ENCODE measurements at places on chromosomes 6 and 20.

DNA sequence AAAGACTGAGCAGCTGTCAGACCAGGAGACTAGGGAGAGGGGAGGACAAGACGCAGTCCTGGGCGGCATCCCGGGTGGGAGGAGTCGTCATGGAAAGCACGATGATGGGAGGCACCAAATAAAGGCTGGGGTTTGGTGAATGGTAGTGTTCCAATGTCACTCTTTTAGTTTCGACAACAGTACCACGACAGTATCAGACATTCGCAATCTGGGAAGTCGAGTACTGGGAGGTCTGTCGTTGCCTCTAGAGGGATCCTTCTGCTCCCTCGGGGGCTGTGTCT, 32.1 kb downstream of the PSMG4 start:
- DNase-seq: no peak

DNA sequence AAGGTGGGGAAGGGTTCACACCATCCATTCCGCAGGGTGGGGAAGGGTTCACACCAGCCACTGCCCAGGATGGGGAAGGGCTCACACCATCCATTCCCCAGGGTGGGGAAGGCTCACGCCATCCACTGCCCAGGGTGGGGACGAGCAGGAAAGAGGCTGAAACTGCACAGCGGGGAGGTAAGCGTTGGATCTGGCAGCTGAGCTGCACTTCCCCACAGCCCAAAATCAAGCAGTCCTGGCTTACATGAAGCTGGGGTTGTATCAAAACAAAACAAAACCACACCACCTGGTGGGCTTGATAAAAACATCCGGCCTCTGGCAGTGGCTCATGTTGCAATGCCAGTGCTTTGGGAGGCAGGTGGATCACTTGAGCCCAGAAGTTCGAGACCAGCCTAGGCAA, 268.5 kb downstream of the TAF4 start:
- peak; percentile 3 for DNase-seq

- DNase-seq: no peak
These were observed 22.1 kb downstream of the SNHG17 start for GRCh38 chr20:38412877-38413577.

DNA sequence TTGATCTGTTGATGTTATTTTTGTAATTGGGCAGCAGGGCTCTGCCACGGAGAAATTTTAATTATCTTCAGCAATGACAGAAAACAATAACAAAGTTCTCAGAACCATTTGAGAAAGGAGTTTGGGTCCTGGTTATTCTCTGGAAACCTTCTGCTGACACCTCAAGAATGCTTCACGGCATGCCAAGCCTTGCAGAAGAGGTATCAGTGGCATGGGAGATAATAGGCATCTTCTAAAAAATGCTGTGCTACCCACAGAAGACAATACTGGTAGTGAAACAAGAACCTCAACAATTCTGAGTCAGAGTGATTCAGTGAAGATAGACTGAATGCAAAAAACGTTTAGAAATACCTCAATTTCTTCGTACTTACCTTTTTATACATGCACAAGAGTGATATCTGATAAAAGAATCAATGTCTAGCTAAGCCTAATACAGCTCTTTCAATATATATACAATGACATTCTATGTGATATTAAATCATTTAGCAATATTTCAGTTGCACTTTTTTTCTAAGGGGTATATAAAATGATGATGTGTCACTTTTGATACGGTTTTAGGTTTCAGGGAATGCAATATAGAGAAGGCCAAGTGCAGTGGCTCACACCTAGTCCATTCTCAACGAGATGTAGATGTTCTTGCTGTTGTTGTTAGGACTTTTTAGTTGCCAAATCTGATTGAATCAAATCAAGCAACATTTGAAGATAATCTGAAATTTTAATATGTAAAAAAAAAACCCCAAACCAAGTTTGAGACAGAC, 110.4 kb upstream of the COL21A1 start:
- no peak for DNase-seq

GRCh38 chr6:75368151-75368779, 83.7 kb upstream of the TMEM30A start:
- no peak for DNase-seq

- DNase-seq: no peak
These were observed 210.4 kb downstream of the ANKRD60 start for GRCh38 chr20:58017970-58018530.

- DNase-seq: no peak
These were observed 626.5 kb upstream of the MAP3K7 start for GRCh38 chr6:91213229-91213901.

DNA sequence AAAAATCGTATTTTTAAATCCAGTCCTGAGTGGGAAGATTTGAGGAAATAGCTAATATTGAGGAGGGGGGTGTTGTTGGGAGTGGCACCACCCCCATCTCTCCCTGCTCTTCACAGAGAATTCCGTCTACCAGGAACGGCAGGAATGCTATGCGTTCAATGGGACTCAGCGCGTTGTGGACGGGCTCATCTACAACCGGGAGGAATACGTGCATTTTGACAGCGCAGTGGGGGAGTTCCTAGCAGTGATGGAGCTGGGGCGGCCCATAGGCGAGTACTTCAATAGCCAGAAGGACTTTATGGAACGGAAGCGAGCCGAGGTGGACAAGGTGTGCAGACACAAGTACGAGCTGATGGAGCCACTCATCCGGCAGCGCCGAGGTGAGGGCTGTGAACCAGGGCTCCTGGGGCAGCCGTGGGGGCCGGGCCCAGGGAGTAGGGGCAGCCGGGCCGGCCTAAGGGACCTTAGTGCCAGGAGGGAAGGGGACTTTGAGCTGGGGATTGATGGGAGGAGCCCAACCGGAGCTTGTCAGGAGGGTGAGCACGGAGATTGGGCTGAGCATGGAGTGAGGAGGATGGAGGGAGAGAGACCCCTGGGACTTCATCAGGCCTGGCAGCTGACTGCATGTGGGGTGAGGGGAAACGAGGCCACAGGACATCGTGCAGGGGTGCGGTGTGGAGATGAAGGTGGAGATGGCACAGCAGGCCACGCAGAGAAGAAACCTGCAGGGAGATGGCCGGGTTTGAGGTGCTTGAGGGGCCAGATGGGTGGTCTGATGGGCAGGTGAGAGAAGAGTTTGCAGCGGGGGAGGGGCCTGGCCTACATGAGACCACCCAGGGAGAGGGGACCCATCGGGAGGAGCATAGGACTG, 41.3 kb downstream of the HLA-DPB1 start:
- DNase-seq: peak; percentile 75

- no peak for DNase-seq
These were observed 232.3 kb downstream of the NFATC2 start for GRCh38 chr20:51310216-51310615.

DNA sequence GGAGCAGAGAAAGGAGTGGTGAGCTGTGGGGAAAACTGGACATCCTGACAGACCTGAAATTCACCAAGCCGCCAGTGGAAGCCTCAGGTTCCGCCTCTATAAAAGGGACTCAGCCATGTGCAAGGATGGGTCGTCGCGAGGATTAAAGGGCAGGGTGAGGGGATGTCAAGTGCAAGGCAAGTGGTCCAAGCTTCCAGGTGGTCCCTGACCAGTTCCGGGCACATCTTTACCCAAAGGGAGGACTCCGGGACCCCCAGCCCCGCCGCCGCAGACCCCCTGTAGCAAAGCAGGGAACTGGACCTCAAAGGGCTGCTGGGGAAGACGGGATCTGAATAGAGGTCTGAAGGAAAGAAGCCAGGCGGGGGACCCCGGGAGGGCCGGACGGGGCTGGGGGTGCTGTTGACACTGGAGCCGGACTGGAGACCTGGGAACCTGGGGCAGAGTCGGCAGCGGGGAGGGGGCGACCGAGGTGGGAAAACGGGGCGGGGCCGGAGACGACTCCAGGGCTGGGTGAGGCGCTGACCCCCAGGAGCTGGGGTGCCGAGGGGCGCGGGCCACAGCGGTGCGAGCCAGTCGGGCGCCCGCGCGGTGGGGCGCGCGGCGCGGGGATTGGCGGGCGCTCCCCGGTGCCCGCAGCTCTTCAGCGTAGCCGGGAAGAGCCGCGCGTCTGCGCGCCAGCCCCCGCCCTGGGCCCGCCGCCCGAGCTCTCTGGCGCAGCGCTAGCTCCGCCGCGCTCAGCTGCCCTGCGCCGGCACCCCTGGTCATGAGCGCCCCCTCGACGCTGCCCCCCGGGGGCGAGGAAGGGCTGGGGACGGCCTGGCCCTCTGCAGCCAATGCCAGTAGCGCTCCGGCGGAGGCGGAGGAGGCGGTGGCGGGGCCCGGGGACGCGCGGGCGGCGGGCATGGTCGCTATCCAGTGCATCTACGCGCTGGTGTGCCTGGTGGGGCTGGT, at the start of gene SSTR4:
Gene SSTR4, plus strand, starts transcription at position 592 of the 951 bp plus-strand sequence. Its CDS starts 172 bp downstream, at position 764.
- DNase-seq: no peak

DNA sequence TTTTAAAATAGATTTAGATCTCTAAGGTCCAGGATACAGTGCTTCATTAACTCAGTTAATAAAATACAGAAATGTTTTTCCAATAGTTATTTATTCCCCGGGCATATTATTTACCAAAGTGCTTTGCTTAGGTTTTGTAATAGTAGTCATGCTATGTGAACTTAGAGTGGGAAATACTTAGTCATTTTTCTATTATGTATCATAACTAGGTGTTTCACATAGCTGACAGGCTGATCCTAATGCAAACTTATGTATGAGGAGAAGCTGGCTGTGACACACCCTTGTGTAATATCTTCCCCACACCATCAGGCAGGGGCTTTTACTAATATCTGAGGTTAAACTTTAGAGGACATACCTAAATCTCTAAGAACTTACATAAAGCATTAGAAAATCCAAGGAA, 277.7 kb upstream of the RIMS1 start:
- DNase-seq: no peak

- no peak for DNase-seq
These were observed at the start of gene BEND6 for GRCh38 chr6:56954403-56955170. Gene BEND6 (plus strand): TSS chr6:56955107. CDS start chr6:56981811, 26,704 bp downstream.

DNA sequence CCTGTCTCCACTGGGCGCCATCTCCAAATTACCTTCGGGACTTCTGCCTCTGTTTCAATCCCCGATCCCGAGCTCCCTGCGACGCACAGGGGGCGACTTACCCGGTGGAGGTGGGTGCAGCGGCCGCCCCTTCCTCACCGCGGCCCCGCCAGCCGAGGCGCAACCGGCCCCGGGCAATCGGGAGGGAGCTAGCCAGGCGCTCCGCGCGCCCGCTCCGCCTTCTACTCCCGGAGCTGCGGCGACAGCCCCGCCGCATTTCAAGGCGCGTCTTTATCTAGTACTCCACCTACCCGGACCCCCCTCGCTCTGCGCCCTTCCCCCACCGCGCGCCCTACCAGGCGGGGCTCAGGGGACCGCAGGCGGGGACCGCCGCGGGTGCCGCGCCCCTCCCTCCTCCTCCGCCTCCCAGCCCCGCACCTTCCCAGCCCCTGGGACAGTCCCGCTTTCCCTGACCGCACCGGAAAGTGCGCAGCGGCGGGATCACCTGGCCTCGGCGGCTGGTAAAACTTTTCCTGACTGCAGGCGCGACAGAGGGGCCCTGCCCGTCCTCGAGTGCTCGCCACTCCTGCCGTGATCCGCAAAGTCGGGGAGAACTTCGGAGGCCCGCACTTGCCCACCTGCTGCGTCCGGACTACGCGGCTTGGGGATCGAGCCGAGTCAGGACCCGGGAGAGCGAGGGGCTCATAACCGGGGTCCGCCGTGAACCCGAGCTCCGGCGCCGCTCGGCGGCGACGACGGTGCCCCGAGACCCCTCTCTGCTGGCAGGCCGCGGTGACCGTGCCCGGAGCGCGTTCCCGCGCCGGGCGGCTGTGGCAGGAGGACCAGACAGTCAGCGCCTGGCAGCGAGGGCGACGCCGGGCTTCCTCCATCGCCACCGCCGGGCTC, 8.0 kb upstream of the NKX2-2 start:
- no peak for DNase-seq

GRCh38 chr6:110881546-110882273, 7.1 kb downstream of the AMD1 start:
- DNase-seq: no peak

DNA sequence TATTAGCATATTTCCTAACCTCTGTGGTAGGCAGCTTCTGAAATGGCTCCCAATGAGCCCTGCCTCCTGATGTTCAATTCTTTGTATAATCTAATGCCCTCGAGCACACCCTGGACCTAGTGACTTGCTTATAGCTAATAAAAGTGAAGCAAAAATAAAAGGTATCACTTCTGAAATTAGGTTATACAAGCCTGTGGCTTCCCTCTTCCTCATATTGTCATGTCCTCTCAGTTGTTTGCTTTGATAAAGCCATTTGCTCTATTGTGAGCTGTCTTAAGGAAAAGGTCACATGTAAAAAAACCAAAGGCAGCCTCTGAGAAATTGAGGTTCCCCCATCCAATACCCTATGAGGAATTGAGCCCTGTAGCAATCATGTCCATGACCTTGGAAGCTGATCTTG, 442.1 kb upstream of the ADGRB3 start:
- no peak for DNase-seq

DNA sequence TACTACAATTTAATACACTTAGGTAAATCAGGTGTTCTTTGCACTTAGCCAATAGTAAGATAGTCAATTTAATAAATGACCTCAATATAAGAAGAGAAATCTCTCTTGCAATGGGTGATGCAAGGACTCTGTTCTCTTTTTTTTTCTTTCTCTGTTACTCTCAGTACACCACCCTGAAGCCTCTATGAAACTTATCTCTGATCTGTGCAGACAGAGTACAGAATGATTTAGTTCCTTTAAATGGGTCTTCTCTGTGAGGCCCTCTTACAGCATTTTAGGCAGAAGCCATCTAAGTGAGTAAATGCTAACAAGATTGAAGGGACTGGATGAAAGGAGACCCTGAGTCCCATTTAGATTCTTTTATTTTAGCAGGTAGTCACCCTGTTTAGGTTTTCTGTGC, 312.8 kb downstream of the RFPL4B start:
- DNase-seq: no peak

GRCh38 chr6:110366256-110366655, 8.1 kb upstream of the METTL24 start:
- no peak for DNase-seq

DNA sequence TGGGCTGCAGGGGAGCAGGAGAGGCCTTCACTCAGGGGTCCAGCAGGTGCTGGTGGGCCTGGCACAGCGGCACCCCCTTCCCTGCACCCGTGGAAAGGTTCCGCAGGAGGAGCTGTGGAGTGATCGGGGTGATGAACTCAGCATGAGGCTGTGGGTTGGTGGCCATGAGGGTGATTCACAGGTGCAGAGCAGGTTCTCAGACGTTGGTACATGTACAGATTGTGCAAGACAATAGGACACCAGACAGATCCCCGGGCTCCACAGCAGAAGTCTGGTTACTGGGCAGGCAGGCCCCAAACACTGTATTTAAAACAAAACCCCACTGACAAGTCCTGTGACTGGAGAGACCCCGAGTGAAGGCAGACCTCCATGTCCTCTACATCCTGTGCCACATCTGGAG, 151.6 kb upstream of the CDH4 start:
- DNase-seq: no peak

DNA sequence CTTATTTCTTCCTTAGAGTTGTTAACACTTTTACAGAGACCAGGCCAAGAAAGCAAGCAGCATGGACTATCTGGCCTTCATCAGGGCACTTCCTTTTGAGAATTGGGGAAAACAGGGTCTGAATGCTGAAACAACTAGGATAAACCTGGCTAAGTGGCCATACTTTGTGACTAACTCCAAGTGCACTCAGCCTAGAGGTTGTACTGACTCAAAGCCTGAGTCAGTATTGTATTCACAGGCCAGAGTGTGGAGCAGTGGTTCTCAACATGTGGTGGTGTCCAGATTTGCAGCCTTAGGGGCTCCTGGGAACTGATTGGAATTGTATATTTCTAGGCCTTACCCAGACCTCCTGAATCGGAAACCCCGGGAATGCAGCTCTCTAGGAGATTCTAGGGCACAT, 20.1 kb downstream of the SEC23B start:
- no peak for DNase-seq

Data from posterior cingulate gyrus (tissue), 11 donors.